Activated T-helper 9 cell treated with anti-CD3 and anti-CD28 coated beads, Interleukin-2, amount 50 U/mL, for 16 hours (primary cell): ENCODE measurements at places on chromosomes 11 and 22.

GRCh38 chr11:113840932-113841664 is 34.3 kb downstream of the USP28 start:
- no peak for DNase-seq

- DNase-seq: no peak
Measured at GRCh38 chr11:114684636-114685035, 6.3 kb downstream of the NXPE2 start.

- DNase-seq: no peak
Measured at GRCh38 chr22:42997582-42998090, 17.3 kb downstream of the PACSIN2 start.

DNA sequence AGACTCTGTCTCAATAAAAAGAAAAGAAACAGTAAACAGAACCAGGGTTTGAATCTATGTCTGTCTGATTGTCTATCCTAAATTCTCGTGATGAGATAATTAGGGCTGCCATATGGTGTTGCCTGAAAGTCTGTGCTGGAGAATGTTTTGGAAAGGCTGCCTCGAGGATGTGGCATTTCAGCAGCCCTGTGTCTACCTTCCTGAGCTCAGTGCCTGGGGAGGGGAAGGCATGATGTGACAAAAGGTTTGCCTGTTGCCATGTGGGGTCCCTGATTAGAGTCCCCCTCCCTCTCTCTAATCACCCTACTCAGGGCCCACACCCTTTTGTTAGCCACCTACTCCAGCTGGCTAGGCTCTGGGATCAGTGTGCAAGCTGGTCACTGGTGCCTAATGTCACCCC is 15.2 kb downstream of the CD82 start:
- no peak for DNase-seq

DNA sequence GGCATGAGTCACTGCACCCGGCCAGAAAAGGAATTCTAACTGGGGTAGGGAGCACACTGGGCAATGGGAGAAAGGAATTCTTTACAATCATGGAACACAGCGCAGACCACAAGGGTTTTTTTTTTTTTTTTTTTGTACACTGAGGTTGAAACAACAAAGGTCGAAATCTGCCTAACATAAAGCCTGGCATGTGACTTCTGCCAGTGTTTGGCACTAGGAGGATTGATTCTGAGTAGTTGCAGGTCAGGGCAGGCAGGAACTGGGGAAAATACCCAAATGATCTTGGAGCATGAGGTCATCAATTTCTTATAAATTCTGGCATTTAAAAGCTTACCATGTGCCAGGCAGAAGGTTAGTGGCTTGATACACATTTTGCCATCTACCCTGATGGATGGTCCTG is 202.0 kb upstream of the SNX19 start:
- no peak for DNase-seq

GRCh38 chr11:65796726-65797601 is 10.1 kb downstream of the OVOL1 start:
- no peak for DNase-seq

GRCh38 chr11:65642014-65642671 is 4.2 kb downstream of the SIPA1 start:
- DNase-seq: no peak

DNA sequence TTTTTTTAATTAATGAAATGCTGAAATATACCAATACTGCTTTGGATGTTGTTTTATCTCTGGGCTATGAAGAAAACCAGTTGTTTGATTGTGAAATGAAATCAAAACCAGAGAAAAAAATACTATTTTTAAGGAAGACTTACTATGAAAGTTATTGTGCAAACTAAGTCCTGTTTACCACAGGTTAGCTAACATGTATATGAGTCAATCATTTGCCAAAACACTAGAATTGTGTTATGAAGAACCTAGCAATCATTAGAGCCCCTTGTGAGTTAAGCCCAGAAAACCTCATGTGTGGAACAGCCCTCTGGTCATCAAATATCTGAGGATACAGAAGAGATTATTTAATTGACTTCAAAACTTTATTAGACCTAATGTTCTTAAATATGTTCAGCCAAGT is 83.7 kb downstream of the FAT3 start:
- DNase-seq: no peak

GRCh38 chr22:37229805-37230672 is 14.0 kb downstream of the RAC2 start:
- DNase-seq: peak; percentile 87

DNA sequence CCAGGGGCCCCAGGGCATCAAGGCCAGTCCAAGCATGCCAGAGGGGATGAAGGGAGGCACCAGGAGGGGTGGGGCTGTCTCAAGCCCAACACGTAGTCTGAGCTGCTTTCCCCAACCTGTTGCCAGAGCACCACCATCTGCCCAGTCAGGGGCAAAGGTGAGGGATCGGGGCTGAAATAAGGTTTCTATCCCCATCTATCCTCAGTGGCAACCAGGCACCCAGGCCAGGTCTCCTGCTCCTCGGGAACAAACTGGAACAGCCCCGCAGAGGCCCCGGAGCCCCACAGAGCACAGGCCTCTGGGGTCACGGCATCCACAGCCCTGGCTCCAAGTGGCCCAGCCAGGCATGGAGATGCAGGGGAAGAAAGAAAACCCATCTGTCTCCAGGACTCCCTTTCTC is 19.3 kb downstream of the STARD10 start:
- no peak for DNase-seq

- peak; percentile 46 for DNase-seq
Measured at GRCh38 chr11:128757235-128757711, 63.4 kb downstream of the FLI1 start.

GRCh38 chr11:86460461-86461385 is 86.0 kb downstream of the CCDC81 start:
- no peak for DNase-seq

GRCh38 chr11:114605370-114605769 is 9.8 kb upstream of the NXPE4 start:
- no peak for DNase-seq

DNA sequence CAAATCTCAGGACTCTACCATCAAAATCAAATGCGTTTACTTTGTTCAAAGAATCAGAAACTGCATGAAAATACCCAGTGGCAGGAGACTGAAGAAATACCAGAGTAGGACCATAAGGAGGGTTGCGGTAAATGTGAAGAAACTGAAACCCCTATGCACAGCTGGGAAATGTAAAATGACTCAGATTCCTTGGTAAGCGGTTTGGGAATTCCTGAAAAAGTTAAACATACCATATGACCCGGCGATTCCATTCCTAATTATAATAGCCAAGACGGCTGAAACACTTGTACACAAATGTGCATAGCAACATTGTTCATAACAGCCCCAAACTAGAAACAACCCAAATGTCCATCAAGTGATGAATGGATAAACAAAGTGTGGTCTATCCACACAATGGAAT is 114.1 kb upstream of the GRAMD1B start:
- DNase-seq: no peak

DNA sequence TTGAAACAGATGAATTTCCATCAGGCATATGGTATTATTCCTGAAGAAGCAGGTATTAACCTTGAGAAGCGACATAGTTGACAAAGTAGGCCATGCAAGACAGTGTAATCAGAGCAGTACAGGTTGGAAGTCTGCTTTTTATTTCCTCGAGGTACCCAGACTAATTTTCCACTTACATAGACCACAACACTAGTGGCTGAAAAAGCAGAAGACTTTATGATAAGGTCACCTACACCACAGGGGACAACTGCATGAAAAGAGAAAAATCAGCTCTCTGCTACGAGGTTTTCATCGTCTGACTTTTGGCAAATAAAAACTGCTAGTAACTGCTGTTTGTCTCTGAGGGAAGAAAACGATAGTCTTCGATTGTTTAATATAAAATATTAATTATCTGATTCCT is 77.5 kb downstream of the CNTN5 start:
- no peak for DNase-seq

- DNase-seq: no peak
Measured at GRCh38 chr11:43790444-43790794, 90.2 kb upstream of the ALKBH3 start.

DNA sequence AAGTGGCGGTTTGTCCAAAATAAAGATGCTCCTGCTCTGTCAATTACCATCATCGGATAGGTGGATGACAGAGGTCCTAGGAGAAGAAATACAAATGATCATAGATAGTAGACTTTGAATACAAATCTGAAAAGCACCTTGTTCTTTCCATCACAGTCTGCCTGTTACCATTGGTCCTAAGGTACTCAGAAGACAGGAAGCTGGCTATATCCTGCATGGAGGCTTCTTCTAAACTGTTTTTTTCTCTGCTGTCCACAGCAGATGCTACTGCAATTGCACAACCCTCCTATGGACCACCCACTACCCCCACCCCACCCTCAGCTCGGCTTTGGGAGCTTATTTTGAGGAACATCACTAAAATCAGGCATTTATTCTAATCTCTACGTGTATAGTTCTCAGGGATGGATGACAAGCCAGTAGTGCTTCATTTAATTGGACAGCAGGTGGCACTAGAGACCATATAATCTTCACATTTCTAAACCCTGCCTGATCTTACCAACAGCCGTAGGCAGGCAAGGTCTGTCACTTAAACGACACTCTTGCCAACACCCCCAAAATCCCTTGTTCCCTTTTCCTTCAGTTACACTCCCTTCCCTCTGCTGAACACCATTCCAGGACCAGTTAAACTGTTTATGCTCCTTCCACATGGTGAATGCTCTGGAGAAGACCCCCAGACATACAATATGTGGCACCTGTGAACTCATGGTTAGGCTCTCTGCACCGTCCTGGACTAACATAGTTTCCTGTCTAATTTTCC is 6.6 kb upstream of the PTS start:
- DNase-seq: no peak

DNA sequence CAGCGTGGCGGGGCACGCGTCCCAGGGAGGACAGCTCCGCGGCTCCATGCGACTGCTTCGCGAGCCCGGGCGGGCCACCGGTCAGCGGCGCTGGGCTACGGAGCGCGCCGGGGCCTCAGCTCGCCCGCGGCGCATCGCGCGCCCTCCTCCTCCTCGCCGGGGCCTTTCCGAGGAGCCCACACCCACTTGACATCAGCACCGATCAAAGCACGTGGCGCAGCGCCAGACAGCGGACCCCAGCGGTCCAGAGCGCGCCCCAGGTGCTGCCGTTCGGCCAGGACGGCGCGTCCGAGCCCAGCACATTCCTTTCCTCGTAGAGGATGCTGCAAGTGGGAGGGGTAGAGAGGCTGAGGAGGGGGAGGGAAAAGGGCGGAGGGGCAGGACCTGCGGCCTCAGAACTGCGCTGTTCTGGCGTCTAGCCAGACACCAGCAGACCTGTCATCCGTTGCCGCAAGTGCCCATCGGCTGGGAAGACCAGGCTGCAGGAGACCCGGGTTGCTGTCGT is 88.6 kb downstream of the PLEKHA7 start:
- no peak for DNase-seq

- DNase-seq: no peak
Measured at GRCh38 chr22:27913162-27913741, 5.8 kb downstream of the PITPNB start.

DNA sequence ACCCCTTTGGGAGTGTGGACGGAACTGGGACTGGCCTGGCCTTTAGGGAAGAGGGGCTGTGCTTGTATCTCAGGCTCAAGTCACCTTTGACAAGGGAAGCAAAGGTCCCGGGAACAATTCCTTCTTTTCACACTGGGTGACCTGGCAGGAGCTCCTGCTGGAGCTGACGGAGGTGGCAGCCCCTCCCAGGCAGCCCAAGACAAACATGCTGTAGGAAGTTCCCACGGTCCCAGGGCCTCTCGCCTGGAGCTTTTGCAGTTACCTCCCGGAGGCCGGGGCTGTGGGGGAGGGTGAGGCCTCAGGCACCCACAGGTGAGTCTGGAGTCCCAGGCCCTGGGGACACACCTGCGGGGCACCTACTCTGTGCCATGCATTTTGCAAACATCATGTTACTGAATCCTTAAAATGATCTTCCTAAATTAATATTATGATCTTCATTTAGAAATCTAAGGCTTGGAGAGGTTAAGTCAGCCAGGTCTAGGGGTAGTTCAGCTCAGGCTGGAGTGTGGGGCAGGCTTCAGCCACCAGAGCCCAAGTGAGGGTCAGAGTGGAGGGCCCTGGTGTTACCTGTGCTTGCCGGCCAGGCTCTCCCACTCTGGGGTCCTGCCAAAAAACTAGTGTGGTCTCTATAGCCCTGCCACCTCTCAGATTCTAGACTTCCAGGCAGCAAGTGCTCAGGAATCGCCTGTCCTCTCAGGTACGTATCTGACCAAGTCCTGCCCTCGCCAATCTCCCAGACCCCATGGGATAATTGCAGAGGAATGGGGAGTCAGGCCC is 15.7 kb upstream of the MYEOV start:
- no peak for DNase-seq

GRCh38 chr11:8070417-8071115 is 10.4 kb upstream of the TUB start:
- no peak for DNase-seq

GRCh38 chr11:77705876-77706579 is 68.4 kb upstream of the CLNS1A start:
- DNase-seq: no peak

GRCh38 chr11:110763249-110764011 is 51.2 kb upstream of the ARHGAP20 start:
- no peak for DNase-seq

DNA sequence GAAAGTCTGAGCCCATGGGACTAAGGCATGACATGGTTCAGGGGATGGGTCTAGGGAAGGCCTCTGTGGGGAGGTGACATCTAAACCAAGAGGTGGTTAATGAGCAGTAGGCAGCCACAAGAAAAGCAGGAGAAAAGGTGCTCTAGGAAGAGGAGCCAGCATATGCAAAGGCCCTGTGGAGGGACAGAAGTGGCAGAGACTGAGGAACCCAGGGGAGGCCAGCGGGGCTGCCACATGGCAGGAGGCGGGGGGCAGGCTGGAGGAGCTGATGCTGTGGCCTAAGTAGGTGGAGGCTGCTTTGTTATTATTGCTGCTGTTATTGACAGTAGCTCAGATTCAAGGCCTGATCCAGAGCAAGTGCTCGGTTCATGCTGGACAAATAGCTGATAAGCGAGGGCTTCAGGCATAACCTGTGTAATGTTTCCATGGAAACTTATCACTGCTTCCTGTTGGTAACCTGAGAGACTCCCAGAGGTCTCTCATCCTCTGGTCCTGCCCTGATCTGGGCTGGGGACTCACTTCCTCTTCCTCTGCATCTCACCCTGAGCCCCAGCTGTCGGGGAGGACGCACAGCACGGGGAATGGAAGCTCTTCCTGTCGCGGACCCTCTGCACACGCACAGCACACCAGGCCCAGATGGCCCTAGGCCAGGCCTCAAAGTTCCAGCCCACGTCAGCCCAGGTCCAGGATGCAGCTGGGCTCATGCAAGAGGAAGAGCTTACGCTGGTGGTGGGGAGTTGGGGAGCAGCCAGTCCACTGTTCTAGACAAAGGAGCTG is 75.2 kb upstream of the TP53I11 start:
- DNase-seq: no peak

DNA sequence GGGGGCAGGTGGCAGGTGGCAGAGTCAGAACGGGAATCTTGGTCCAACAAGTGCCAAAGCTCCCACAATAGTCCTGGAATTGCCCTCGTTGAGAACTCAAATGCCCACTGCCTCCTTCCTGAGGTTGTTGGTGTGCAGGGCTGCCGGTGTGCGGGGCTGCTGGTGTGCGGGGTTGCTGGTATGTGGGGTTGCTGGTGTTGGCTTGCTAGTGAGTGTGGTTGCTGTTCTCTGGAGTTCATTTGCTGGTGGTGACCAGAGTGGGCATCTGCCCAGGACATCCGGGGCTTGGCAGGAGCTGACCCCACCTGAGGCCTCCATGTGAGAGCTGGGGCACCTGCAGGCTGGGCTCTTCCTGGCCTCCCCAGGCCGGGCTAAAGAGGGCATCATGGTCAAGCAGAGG is 14.0 kb upstream of the MPPED1 start:
- no peak for DNase-seq

- no peak for DNase-seq
Measured at GRCh38 chr22:31439808-31440207, 40.4 kb downstream of the DRG1 start.
